D341Med (cell line): ENCODE measurements at places on chromosomes 2 and 18.

DNA sequence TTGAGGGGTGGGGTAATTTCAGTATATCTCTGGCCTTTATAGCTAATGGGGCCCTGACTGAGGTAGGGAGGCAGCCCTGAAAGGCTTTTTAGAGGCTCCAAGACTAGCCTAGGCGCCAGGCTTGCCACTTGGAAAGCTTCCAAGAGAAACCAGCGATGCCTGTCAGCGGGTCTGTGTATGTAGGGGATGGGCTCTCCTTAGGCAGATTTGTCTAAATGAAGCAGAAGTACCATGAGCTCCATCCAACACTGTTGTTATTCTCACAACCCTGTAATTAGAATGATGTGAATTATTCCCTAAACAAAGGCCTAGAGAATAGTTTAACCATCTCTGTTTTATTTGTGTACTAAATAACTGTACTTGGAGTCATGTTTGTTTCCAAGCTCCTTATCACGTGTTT, 138.1 kb downstream of the B3GNT2 start:
- DNase-seq: no peak

- DNase-seq: no peak
Measured at GRCh38 chr2:217766356-217766755, 236.4 kb downstream of the TNS1 start.

DNA sequence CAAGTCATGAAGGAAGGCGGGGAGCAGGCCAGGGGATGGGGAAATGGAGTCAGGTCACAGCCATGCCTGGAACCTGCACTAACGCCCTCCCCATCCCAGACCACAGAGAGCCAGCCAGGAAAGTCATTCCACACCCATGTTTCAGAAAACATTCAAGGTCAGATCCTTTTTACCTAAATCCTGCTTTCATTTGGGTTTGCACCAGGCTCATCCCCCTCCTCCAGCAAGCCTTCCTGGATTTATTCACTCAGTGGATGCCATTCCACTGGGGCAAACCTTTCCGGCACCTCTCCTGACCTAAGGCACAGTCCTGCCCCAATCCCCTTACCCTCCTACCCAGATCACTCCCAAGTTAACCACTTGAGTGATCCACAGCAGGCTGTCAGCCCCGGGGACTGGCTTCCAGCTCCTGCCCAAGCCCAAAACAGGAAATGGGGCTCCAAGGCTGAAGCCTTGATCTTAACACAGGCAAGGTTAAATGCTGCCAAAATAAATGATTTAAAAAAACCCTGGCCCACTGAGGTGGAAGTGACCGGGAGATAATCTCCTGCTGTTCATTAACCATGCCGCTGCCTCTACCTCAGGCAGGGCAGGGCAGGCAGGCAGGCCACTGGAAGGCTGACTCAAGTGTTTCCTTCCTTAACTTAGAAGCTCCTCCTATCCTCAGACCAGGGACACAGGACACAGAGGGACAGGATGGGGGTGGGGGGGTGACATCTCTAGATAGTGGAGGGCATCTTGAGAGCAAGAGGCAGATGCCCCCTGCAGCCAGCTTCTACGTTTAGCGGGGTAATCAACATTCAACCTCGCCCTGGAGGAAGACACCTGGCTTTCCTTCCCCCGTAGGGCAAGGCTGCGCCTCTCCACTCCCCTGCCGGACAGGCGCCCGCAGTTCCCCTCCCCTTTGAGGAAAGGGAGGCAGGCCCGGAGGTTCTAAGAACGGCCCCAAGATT, 1.4 kb downstream of the RAB11FIP5 start:
- DNase-seq: no peak

DNA sequence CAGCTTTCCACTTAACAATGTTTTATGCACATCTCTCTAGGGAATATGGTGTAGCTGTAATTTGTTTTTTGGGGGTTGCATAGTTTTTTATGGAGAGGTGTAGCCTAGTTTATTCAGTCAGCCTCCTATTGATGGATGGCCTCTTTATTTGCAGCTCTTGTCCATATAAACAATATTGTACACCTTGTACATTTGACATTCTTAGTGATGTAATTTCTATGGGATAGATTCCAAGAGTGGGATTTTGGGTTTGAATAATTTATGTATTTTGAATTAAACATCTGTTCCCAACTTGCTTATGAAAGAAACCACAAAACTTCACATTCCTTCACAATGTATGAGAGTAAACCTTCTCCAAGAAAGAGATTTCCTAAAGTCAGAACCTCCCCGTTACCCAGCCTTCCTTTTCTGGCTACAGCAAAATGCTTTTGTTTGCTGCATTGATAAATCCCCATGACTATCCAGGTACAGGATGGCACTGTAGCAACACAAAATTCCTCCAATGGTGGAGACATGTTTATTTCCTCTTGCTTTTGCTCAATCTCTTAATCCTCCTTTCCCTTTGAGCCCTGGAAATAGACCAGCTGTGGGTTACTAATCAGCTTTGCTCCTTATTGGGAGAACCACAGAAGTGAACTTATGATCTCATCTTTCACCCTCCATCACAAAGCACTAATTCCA, 58.4 kb upstream of the GALR1 start:
- no peak for DNase-seq

GRCh38 chr2:113041871-113042270, 10.8 kb downstream of the IL36B start:
- no peak for DNase-seq

DNA sequence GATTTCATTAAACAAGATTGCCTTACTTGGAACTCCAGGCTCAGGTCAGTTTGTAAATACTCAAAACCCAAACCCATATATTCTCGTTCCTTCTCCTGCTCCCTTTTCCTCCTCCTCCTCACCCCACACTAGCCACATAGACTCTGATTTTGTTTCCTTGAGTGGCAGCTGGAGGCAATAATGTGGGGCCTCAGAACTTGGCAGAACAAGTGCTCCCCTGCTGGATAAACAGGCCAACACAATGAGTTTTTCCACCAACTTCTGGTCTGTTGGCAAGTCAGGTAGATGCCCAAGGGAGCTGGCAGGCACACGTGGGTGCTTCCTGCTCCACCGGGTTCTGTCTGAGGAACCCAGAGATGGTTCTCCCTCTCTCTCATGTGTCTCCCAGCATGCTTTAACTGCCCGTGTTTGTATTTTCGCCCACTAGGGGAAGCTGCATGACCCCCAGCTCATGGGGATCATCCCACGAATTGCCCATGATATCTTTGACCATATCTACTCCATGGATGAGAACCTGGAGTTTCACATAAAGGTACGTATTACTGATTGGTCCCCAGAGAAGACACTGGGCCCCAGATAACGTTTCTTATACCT, 61.9 kb downstream of the KIF5C start:
- no peak for DNase-seq

GRCh38 chr2:44169155-44169898, 652 bp downstream of the PPM1B start:
- peak; percentile 61 for DNase-seq

DNA sequence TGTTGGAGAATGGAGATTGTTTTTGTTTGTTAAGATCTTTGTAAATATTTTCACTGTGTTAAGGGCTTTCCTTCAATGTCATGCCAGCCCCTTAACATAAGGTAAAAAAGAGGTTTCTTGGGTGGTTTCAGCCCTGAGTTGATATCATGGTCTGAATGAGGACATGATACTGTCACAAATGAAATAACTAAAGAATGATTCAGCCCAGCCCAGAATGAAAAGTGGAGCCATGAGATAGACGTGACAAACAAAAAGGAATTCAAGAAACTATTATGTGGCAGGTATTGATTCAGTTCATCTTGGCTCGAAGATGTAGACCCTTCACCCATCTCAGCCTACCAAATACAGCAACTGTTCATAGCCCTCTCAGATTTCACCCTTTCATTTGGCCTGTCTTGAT, 88.6 kb upstream of the TTN start:
- no peak for DNase-seq

DNA sequence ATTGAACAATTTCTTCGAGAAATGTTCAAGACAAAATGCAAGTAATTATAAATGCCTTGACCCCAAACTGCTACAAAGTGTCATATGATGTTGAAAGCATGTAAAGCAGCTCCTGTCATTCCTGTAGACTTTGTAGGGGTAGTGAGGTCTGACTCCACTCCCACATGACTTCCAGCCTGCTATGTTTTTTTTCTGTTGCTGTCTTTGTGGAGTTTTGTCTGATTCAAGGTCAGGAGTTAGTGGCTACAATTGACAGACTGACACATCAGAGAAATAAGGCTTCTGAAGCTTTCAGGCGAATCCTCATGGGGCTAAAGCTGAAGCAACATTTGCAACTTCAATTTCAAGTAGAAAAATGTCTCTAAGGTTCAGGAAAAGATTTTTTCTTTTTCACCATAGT, 63.9 kb upstream of the CCDC195 start:
- no peak for DNase-seq

GRCh38 chr18:50306944-50307343, 19.5 kb upstream of the CXXC1 start:
- no peak for DNase-seq

DNA sequence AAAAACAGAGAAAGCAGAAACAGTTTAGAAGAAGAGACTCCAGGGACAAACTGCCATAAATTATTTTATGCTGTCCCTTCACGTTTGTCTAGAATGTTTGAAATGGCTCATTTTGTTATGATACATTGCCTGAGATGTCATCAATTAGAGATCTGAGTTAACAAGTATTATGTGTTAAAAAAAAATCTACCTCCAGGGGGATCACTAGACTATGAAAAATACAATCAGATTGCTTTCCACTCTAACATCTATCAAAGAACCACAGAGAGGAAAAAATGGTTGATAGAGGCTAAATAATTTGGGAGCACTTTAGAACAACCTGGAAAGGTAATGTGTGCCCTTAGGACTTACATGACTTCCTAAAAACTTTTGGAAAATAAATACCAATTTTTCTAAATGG, 103.8 kb upstream of the CCDC150 start:
- DNase-seq: no peak

GRCh38 chr2:34828481-34828880, 1229.4 kb upstream of the FAM98A start:
- no peak for DNase-seq

GRCh38 chr2:126883666-126884040, 15.0 kb upstream of the TEX51 start:
- no peak for DNase-seq

- no peak for DNase-seq
Measured at GRCh38 chr18:10424585-10425307, 29.7 kb upstream of the APCDD1 start.

DNA sequence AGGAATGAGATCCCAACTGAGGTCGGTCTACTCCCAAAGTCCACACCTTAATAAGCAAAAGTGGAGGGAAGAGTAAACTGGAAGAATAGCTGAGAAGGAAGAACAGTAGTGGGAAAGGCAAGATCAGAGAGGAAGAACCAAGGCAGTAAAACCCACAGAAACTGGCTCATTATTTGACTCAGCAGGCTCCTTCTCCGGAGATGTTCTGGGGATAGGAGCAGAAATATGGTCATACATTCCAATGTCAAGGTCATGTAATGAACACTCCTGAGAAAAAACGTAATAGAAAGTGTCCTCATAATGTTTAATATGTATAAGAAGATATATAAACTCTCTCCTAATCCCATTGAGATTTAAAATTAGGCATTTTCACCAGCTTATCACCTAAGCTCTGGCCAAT, 39.5 kb downstream of the STK39 start:
- DNase-seq: no peak
